ENCODE measurements at places on chromosomes 12 and 14.

- no peak for DNase-seq
Observed at GRCh38 chr12:129332286-129332685, 479.0 kb downstream of the GLT1D1 start.

GRCh38 chr12:130339951-130340350, 2.3 kb downstream of the PIWIL1 start:
- no peak for DNase-seq

DNA sequence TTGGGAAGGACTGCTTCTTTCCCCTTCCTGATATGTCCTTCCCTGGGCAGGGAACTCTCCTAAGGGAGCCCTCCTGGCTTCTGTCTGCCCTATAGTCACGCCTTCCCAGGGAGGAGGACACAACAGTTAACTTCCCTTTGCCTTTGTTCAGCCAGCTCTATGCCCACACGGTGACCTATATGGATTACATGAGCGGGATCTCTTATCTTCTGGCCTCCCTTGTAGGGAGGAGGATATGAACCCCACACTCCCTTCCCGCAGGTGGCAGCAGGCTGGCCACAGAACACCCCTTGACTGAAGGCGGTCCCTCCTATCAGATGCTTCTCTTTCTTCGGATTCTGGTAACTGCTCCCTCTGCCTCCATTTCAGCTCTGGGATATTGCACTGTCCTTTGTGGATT, 135.6 kb upstream of the MAX start:
- DNase-seq = peak; percentile 35

GRCh38 chr12:14828892-14829291, 14.4 kb downstream of the ART4 start:
- peak; percentile 15 for DNase-seq

DNA sequence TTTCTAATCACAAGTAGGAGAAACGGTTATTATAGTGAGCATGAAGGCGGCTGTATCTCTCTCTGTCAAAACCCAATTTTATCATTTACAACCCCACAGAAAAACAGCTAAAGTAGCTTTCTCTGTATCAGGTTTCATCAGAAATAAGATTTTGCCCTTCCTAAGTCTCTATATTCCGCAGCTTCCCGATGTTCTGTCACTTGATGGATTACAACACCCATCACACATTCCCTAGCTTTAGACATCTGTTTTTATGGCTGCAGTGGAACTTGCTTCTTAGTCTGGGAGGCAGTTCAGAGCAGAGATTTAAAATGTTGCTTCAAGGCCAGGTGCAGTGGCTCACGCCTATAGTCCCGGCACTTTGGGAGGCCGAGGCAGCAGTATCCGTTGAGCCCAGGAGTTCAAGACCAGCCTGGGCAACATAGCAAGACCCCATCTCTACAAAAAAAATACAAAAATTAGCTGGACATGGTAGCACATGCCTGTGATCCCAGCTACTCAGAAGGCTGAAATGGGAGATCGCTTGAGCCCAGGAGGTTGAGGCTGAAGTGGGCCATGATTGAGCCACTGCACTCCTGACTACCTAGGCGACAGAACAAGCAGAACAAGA, 27.6 kb upstream of the FOXN3 start:
- peak; percentile 25 for DNase-seq

DNA sequence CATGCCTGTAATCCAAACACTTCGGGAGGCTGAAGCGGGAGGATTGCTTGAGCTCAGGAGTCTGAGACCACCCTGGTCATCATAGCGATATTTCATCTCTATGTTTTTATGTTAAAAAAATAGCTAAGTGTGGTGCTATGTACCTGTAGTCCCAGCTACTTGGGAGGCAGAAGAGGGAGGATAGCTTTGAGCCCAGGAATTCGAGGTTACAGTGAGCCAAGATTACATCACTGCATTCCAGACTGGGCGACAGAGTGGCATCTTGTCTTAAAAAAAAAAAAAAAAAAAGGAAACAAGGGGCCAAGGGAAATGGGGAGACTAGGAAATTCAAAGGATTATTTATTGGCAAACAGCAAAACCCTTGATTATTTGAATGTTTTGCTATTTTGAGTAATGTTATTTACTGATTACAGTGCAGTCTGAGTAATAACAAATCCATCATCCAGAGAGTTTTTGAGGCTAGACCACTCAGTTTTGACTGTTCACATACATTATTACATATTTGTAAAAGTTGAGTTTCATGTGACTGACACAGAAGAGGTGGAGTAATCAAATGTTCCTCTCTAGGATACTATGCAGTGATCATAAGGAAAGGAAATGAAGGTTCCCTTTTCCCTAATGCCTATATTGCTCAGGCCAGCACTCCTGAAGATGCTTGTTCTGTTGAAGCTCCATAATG, 40.8 kb downstream of the PRKCH start:
- no peak for DNase-seq
